Naive thymus-derived CD4-positive, alpha-beta T cell (primary cell): ENCODE measurements at places on chromosomes 4 and X.

DNA sequence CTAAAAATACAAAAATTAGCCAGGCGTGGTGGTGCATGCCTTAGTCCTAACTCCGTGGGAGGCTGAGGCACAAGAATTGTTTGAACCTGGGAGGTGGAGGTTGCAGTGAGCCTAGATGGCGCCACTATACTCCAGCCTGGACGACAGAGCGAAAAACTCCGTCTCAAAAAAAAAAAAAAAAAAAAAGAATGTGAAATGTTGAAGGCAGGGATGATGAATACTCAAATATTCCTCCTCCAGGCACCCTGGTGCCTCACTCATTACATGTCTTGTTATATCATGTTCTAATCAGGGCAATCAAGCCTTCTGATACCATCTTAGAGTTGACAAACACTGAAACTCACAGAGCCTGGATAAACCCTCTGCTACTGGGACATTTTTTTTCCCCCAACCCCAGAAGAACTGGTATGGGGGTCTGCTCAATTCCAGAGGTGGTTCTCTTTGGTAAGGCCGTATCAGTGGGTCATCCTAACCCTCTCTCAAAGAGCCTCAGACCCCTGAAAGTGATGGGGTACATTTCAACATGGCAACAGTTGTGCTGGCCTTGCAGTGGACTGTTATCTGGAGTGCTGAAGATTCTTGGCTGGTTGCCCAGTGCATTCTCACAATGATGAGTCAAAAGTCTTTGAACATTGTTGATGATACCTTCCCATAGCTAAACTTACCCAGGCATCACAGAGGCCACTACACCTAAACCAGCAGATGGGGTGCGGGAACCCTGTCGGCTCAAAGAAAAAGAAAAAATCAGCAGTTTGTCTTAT, 2.4 kb upstream of the SH3KBP1 start:
- H3K4me3 ChIP-seq, result no peak overlapping the region
- H3K27ac ChIP-seq, result no peak overlapping the region
- no peaks in the 10 kb centered on the region for H3K36me3 ChIP-seq
- H3K4me1 ChIP-seq, result no peaks in the 10 kb centered on the region
- no peaks in the 10 kb centered on the region for H3K27me3 ChIP-seq
- DNase-seq, result no peak

DNA sequence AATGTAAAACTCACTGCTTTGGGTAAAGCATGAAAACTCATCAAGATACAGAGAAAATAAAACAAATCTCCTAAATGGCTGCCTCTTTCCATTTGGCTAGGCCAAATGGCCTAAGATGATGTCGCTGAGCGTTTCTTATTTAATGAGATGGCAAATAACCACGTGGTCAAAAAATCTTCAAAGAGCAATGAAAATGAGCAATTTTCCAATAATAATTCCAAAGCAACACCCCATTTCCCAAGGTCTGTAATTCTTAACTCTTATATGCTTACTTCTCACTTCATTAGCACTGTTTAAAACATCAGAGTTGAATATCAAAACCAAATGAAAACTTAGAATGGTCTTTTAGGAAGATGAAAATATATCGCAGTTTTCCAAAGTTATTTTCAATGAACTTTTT, 222.3 kb upstream of the MID1 start:
- H3K4me1 ChIP-seq, result no peaks in the 10 kb centered on the region
- no peaks in the 10 kb centered on the region for H3K27me3 ChIP-seq
- H3K36me3 ChIP-seq, result no peaks in the 10 kb centered on the region
- no peak overlapping the region for H3K4me3 ChIP-seq

DNA sequence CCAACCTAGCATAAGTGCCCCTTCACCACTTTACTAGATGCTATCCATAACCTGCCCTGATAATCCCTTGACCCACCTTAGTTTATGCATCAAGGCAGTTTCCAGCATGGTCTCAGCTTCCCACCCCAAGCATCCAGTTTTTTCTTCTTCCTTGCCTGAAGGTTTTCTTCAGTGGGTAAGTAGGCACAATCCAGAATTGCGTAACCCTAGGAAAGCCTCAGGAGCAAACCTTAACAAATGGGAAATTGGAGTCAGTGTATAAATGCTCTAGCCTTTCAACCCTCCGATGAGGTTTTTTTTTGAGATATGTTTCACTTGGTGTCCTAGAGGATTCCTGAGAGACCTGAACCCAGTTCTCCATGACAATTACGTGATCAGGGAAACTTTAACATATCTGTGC, 614.0 kb upstream of the BOD1L1 start:
- no peak for DNase-seq
- no peaks in the 10 kb centered on the region for H3K4me1 ChIP-seq
- no peak overlapping the region for H3K4me3 ChIP-seq

DNA sequence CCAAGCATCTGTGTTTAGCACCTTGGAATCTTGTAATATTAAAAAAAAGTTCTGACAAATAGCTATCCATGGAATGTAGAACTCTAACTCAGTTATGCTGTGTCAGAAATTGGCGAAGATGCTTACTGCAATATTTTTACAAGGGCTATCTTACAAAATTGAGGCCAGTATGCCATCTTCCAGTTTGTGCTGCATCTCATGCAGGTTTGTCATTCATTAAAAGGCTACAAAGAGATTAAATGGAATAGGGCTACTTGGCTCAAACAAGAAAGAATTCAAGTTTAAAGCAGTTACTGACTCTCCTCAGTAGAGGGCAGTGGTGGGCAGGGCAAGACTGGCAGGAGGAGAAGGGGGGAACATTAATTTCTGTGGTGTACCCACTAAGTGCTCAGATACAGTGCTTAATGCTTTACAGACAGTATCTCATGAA, 66.5 kb downstream of the SHROOM4 start:
- H3K36me3 ChIP-seq, result no peaks in the 10 kb centered on the region
- no peak for DNase-seq
- no peak overlapping the region for H3K4me3 ChIP-seq
- no peak overlapping the region for H3K27ac ChIP-seq

- H3K27me3 ChIP-seq, result no peaks in the 10 kb centered on the region
- no peak overlapping the region for H3K27ac ChIP-seq
- no peak for DNase-seq
- H3K36me3 ChIP-seq, result no peaks in the 10 kb centered on the region
- no peak overlapping the region for H3K4me3 ChIP-seq
Measured at GRCh38 chrX:118189000-118189399, 72.4 kb upstream of the KLHL13 start.

- H3K4me1 ChIP-seq, result no peaks in the 10 kb centered on the region
- H3K4me3 ChIP-seq, result peak within 1 kb of the TSS; percentile 48
Measured at GRCh38 chr4:100189820-100190642, at the start of gene DDIT4L. Gene DDIT4L, minus strand, starts transcription at chr4:100190468. Its CDS starts 485 bp downstream, at chr4:100189983.

DNA sequence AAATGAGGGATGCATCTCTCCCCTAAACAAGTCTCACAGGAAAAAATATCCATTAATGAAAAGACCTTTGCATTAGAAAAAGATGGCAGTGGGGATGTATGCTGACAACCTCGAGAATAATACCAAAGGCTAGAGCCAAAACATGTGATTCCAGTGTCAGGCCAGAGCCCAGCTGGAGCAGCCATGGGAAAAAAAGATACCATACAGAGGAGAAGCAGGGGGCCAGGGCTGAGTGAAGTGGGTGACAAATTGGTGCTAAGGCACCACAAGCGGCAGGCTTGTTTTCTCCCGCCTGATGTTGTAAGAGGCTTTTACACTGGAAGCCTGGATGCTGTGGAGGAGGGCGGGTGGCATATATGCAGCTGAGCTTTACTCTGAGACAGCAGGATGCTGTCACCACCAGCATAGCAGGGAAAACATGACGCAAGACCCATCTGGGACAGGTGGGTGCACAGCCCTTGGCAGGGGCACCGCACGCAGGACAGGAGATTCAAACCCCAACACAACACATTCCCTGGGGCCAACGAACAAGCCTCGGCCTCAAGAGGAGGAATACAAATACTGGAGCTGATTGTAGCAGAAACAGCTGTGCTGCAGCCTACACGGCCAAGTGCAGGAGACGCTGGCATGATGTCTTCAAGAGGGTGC, 91.9 kb downstream of the TSPAN5 start:
- H3K27ac ChIP-seq, result no peak overlapping the region
- DNase-seq, result no peak
- no peak overlapping the region for H3K4me3 ChIP-seq
- no peaks in the 10 kb centered on the region for H3K4me1 ChIP-seq

GRCh38 chr4:164770010-164770724, 16.2 kb downstream of the SMIM31 start:
- no peak for DNase-seq
- no peak overlapping the region for H3K27ac ChIP-seq
- H3K4me3 ChIP-seq, result no peak overlapping the region
- H3K36me3 ChIP-seq, result no peaks in the 10 kb centered on the region

- H3K27ac ChIP-seq, result no peak overlapping the region
- DNase-seq, result no peak
- no peaks in the 10 kb centered on the region for H3K36me3 ChIP-seq
- no peak overlapping the region for H3K4me3 ChIP-seq
- no peaks in the 10 kb centered on the region for H3K4me1 ChIP-seq
Measured at GRCh38 chrX:134004084-134004483, 18.7 kb upstream of the GPC3 start.

DNA sequence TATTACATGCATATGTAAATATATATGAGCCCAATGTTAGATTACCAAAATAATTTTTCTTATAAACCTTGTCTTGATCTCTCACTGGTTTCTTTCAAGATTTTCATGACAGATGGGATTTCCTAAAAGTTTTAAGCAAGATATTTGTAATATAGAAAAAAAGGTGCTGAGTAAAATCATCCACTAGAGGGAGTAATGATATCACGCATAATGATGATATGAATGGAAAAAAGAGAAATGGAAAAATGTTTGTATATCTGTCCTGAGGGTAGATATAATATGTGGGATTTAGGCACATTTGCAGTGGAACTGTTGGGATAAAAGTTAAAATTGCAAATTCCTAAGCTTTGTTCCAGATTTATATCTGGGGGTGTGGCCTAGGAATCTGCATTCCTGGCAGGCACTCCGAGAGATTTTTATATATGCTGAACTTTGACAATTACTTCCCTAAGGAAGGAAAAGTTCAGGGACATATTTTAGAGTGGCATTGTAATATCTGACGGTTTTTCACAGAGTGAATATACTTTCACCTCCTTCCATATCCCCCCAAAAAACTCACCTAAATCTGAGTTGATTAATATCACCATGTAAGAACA, 60.5 kb downstream of the TMA16 start:
- H3K4me1 ChIP-seq, result peaks cover 18% of the 10 kb centered on the region
- DNase-seq, result no peak
- no peaks in the 10 kb centered on the region for H3K36me3 ChIP-seq
- H3K27me3 ChIP-seq, result no peaks in the 10 kb centered on the region
- no peak overlapping the region for H3K4me3 ChIP-seq

- no peaks in the 10 kb centered on the region for H3K27me3 ChIP-seq
- H3K36me3 ChIP-seq, result no peaks in the 10 kb centered on the region
- H3K4me3 ChIP-seq, result no peak overlapping the region
- no peaks in the 10 kb centered on the region for H3K4me1 ChIP-seq
Measured at GRCh38 chr4:22456291-22456690, 59.6 kb downstream of the ADGRA3 start.

DNA sequence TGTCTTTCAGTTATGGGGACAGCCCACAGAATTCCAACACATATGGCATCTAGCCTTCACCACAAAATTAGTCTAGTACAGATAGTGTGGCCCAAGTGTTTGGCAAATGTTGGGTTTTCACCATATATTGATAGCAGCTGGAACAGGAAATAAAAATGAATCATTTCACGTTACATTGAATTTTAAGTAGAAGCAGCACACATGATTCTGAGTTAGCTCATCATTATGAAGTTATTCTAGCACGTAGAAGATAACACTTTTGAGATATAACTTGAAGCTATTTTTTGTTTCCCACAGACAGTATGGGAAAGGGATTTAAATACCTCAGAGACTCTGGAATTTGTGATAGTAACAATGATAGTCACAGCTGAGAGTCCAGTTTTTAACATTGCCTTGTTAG, 118.7 kb downstream of the FAT4 start:
- no peaks in the 10 kb centered on the region for H3K4me1 ChIP-seq
- no peak for DNase-seq
- H3K27me3 ChIP-seq, result no peaks in the 10 kb centered on the region

- no peaks in the 10 kb centered on the region for H3K36me3 ChIP-seq
- peak overlapping the region; percentile 71 for H3K27ac ChIP-seq
- H3K27me3 ChIP-seq, result no peaks in the 10 kb centered on the region
- peak overlapping the region; percentile 96 for H3K4me3 ChIP-seq
Measured at GRCh38 chr4:98929341-98930267, 671 bp upstream of the EIF4E start.

GRCh38 chr4:8939840-8940742, 68.5 kb upstream of the HMX1 start:
- no peak overlapping the region for H3K27ac ChIP-seq
- no peaks in the 10 kb centered on the region for H3K27me3 ChIP-seq
- no peak for DNase-seq
- H3K4me1 ChIP-seq, result no peaks in the 10 kb centered on the region
- no peaks in the 10 kb centered on the region for H3K36me3 ChIP-seq

GRCh38 chr4:140353786-140354185, 19.7 kb upstream of the SCOC start:
- DNase-seq, result peak; percentile 38
- H3K36me3 ChIP-seq, result no peaks in the 10 kb centered on the region
- no peak overlapping the region for H3K4me3 ChIP-seq
- peaks cover 7% of the 10 kb centered on the region for H3K4me1 ChIP-seq
- H3K27ac ChIP-seq, result peak overlapping the region; percentile 0

- no peak overlapping the region for H3K27ac ChIP-seq
- no peaks in the 10 kb centered on the region for H3K27me3 ChIP-seq
- no peak for DNase-seq
- H3K4me1 ChIP-seq, result no peaks in the 10 kb centered on the region
Measured at GRCh38 chr4:184803874-184804273, 21.9 kb downstream of the ACSL1 start.

- no peak overlapping the region for H3K4me3 ChIP-seq
- no peaks in the 10 kb centered on the region for H3K36me3 ChIP-seq
- H3K27me3 ChIP-seq, result no peaks in the 10 kb centered on the region
Measured at GRCh38 chrX:44428989-44429627, 85.6 kb upstream of the EFHC2 start.

DNA sequence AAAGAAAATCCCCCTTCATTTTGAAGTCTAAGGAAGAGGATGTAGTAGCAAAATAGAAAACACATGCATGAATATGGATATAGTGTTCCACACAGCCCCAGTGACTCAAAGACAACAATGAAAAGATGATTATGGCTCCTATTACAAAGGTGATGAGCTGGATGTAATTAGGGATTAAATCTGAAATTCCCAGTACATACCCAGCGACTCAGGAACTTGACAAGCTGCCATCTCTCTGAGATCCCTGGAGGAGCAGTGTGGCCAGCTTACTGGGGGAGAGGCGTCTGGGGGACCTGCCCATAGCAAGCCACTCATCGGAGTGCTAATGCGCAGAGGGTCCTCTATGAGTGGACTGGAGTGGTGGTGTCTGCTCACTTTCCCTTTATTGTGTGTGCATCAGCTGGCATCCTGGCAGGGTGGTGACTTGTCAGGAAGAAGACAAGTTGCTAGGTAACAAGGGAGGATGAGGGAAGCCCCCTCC, 42.7 kb upstream of the MGST2 start:
- H3K27me3 ChIP-seq, result no peaks in the 10 kb centered on the region
- H3K4me3 ChIP-seq, result no peak overlapping the region
- DNase-seq, result no peak
- no peaks in the 10 kb centered on the region for H3K36me3 ChIP-seq
- no peaks in the 10 kb centered on the region for H3K4me1 ChIP-seq
- no peak overlapping the region for H3K27ac ChIP-seq
